Glutamatergic neuron (in vitro differentiated cells): ENCODE measurements at places on chromosomes 2 and 18. TPM values are rescaled to one million over a fixed set of nuclear protein-coding genes. Genes with fewer than 3 reads are reported as not detected.

- H3K27me3 ChIP-seq = peaks cover 6% of the 10 kb centered on the region
- no peaks in the 10 kb centered on the region for H3K36me3 ChIP-seq
- H3K27ac ChIP-seq = peak overlapping the region; percentile 94
Observed at GRCh38 chr2:85772019-85772745, 18.4 kb downstream of the ATOH8 start.

GRCh38 chr2:217553679-217554078, 449.1 kb downstream of the TNS1 start:
- no peak overlapping the region for H3K27ac ChIP-seq
- no peak overlapping the region for H3K4me3 ChIP-seq
- peaks cover 2% of the 10 kb centered on the region for H3K27me3 ChIP-seq
- no peaks in the 10 kb centered on the region for H3K4me1 ChIP-seq

DNA sequence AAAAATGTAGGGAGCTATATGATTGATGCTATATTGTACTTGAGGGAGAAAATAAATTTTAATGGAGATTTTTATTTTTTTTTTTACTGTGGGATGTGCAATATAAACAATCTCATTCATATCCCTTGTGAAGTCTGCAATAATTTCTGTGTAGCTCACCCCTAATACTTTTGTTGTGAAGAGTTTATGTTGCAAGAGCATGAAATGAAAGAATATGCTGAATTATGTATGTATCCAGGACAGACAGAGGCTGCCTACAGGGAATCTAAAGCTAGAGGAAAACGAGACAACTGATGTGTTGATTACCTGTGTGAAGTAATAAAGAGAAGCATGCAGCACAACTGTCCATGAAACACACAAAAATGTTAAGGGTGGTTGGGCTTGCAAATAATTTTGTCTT, 643.3 kb downstream of the DCDC2C start:
- H3K36me3 ChIP-seq = peaks cover 5% of the 10 kb centered on the region
- H3K4me3 ChIP-seq = no peak overlapping the region
- H3K27me3 ChIP-seq = no peaks in the 10 kb centered on the region
- DNase-seq = no peak
- H3K4me1 ChIP-seq = peaks cover 4% of the 10 kb centered on the region

DNA sequence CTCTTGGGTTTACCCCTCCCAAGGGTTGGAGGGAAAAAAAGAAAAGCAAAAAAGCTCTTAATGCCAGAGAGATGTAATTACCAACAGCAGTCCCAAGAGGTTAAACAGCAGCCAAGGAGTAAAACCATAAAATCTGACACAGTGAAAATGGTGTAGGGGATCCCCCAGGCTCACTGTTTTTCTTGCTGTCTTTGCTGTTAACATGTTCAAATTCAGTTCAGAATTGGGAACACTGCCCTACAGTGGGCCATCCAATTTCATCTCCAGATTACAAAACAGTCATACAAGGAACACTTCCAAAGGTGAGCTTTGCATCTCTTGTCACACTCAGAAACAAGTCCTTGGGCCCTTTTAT, 54.5 kb downstream of the PLEKHM3 start:
- H3K27me3 ChIP-seq = no peaks in the 10 kb centered on the region
- no peaks in the 10 kb centered on the region for H3K36me3 ChIP-seq
- no peak overlapping the region for H3K4me3 ChIP-seq

GRCh38 chr2:49226360-49226759, 72.0 kb upstream of the FSHR start:
- H3K27ac ChIP-seq = no peak overlapping the region
- no peaks in the 10 kb centered on the region for H3K4me1 ChIP-seq
- no peak for DNase-seq

GRCh38 chr2:178676046-178676445, 131.2 kb downstream of the TTN start:
- no peaks in the 10 kb centered on the region for H3K4me1 ChIP-seq
- H3K36me3 ChIP-seq = no peaks in the 10 kb centered on the region
- H3K4me3 ChIP-seq = no peak overlapping the region
- H3K27me3 ChIP-seq = no peaks in the 10 kb centered on the region

DNA sequence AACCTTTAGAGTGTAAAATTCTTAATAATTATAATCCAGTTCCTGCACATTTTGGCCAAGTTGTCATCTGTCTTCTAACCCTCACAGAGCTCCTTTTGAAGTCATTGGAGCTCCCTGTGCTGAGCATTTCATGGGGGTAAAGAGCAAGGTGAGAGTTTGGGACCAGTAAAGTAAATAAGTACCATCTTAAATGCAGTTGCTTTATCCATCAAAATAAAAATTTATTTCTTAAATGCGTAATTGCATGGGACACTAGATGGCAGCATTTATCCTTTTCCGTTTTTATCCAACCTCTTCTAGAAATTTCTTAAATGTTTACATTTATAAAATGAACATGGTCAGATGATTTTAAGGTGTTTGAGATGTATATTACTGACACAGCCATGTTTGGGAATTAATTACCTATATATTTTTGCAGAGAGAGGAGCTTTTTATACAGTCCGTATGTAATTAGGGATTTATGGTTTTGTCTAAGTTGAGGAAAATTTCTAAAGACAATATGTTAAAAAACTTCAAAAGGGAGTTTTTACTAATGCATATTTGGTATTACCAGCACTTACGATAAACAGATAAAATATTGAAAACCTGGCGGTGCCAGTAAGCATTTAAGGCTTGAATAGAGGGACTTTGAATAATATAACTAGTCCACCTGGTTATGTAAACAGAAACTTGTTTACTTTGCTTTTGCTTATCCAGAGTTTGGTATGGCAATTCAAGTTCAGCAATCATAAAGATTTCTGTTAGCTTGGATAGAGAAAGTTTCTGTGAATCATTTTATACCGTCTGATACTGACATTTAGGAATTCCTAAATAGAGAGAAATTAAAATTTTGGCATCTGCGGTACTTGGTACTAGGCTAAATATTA, 54.5 kb downstream of the ACSL3 start:
- peaks cover 8% of the 10 kb centered on the region for H3K4me1 ChIP-seq
- H3K27me3 ChIP-seq = no peaks in the 10 kb centered on the region
- no peak overlapping the region for H3K27ac ChIP-seq
- DNase-seq = no peak
- H3K4me3 ChIP-seq = no peak overlapping the region

DNA sequence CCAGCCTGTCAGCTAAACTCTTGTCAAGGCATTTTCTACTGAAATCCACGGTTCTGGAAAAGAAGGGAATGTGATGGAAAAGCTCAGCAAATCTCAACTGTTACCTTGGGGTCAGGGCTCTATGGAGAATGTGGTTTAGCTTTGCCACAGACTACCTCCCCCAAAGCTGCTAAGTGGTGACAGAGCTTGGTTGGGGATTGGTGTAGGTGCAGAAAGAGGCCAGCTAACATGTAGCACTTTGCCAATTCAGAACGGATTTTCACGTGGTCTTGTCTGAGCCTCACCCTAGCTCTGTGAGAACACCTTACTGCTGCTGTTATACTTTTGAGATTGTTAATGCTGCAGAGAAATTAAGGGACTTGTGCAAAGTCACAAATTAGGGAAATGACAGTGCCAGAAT, 331.1 kb downstream of the RND3 start:
- H3K4me1 ChIP-seq = no peaks in the 10 kb centered on the region
- H3K4me3 ChIP-seq = no peak overlapping the region
- peaks cover 2% of the 10 kb centered on the region for H3K27me3 ChIP-seq
- H3K36me3 ChIP-seq = no peaks in the 10 kb centered on the region

DNA sequence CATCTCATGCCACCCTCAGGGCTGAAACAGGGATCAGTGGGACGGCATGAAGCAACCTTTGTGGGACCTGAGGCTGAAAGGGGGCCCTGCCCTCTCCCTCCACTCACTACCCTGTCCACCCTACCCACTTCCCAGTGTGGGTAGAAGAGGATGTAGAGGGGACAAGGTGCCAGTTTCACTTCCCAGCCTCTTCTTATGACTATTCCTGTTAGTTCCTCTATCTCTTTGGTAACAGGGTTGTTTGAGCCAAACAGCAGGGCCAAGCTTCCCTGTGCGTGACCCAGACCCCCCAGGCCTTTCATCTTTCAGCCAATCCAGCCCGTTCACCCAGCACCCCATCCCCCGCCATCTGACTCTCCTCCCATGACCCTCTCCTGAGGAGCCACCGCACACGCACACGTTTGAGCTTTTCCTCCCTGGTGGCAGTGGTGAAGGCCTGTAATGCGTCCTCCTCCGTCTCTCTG, 82.3 kb downstream of the STPG4 start:
- no peak for DNase-seq
- peak overlapping the region; percentile 72 for H3K4me3 ChIP-seq
- peaks cover 1% of the 10 kb centered on the region for H3K36me3 ChIP-seq
- peaks cover 20% of the 10 kb centered on the region for H3K4me1 ChIP-seq

DNA sequence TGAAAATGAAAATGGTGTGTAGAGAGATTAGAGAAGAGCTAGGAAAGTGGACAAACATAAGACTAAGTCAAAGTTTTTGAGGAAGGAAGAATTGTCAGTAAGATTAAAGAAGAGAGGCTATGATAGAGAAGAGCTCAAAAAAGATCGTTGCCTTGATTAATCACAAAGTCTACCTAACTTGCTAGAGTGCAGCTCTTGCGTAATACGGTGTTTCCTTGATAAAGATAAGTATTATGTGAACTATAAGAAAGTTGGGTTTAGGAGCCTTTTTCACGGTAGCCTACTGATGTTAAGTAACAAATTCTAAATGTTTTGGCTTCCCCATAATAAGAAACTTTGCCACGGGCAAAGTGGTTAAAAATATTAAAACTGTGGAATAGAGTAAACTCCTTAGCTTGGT, 226.4 kb upstream of the NRXN1 start:
- no peak for DNase-seq
- peaks cover 2% of the 10 kb centered on the region for H3K27me3 ChIP-seq
- no peak overlapping the region for H3K27ac ChIP-seq
- H3K4me3 ChIP-seq = no peak overlapping the region

- H3K4me1 ChIP-seq = no peaks in the 10 kb centered on the region
- H3K27me3 ChIP-seq = no peaks in the 10 kb centered on the region
Observed at GRCh38 chr2:68734176-68734575, 435 bp upstream of the ARHGAP25 start.

GRCh38 chr2:235570256-235570655, 76.4 kb downstream of the AGAP1 start:
- no peak overlapping the region for H3K4me3 ChIP-seq
- H3K4me1 ChIP-seq = peaks cover 29% of the 10 kb centered on the region
- no peaks in the 10 kb centered on the region for H3K36me3 ChIP-seq
- H3K27me3 ChIP-seq = peaks cover 3% of the 10 kb centered on the region
- no peak overlapping the region for H3K27ac ChIP-seq

GRCh38 chr2:240438810-240439697, 3.6 kb downstream of the GPC1 start:
- no peaks in the 10 kb centered on the region for H3K36me3 ChIP-seq
- H3K4me3 ChIP-seq = no peak overlapping the region
- peaks cover 3% of the 10 kb centered on the region for H3K27me3 ChIP-seq
- no peak for DNase-seq

The UGT1A3 gene
- total RNA-seq = not detected

The REG3G gene
- not detected for total RNA-seq

The CGREF1 gene
- total RNA-seq = 1.3 TPM

The IL18R1 gene
- not detected for total RNA-seq

The TUBA4B gene
- total RNA-seq = not detected

The GPBAR1 gene
- total RNA-seq = 1.6 TPM
